T47D (cell line): ENCODE measurements at places on chromosomes 6 and 20.

DNA sequence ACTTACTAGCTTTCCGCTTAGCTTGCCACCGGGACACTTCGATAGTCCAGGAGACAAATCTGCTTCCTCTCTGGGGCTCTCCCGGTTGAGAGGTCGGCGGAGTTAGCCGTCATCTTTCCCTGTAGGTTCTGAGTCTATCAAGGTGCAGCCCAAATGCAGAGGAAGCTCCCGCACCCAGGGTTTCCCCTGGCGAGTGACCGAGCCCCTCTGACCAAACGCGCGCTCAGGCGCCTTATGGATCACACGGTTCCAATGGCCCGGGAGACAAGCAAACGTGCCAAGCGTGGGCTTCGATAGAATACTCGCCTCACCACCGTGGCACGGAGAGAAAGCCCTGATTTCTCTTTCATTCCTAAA is 15.8 kb upstream of the FOXC1 start:
- no peak for DNase-seq

DNA sequence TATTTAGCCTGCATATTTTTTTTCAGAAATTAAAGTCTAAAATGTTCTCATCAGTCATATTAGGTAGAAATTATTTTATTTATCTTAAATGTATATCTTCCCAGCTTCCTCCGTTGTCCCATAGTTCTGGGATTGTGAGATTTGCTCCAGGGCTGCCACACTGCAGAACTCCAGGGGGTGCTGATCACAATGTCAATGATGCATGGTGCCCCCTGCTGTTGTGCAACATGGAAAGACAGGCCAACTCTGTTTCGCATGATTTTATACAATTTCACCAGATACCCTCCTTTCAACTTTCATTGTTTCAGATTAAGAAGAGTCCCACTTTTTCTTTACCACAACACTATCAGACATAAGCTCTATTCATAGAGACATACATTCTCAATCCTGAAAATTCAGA is 35.9 kb downstream of the ID4 start:
- DNase-seq = no peak

DNA sequence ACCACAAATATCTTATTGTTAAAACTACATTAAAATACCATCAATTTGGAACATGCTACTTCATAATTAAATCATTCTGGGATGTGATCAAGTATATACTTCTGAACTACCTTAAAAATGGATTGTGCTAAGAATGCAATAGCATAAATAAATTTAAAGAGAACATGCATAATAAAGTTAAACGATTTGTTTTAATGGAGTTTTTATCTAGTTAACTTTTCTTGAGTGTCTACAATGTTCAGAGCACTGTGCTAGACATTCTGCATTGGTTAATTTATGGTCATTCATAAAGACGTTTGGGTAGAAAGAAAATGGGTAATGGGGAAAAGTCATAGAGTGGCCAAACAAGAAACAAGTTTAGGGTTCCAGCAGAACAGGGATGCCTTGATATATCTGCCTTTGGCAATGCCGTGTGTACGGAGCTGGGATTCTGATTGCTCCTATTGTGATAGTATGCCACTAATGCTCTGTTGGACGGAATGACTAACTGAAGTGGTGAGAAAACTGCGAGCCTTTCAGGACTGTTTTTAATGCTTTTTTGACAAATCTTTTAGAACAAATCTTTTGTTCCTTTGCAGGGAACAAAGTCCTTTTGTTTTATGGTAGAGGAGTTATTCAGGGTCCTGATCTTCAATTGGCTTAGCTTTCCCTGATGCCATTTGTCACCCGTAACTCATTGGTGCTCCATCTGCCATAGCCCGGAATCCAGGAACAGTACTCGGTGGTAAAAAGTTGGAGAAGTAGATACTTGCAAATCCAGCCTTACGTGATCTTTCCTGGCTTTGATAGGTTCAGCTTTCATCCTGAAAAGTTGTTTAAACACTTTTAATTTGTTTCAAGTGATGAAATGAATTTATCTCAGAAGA is 162.6 kb downstream of the BCKDHB start:
- DNase-seq = no peak

GRCh38 chr20:17628101-17628841 is 53.8 kb downstream of the RRBP1 start:
- DNase-seq = no peak

GRCh38 chr6:33316603-33317418 is 733 bp downstream of the ZBTB22 start:
- DNase-seq = no peak

- DNase-seq = no peak
Observed at GRCh38 chr6:106056746-106057390, 29.3 kb upstream of the PRDM1 start.

- DNase-seq = no peak
Observed at GRCh38 chr6:162153120-162153519, 574.4 kb downstream of the PRKN start.

DNA sequence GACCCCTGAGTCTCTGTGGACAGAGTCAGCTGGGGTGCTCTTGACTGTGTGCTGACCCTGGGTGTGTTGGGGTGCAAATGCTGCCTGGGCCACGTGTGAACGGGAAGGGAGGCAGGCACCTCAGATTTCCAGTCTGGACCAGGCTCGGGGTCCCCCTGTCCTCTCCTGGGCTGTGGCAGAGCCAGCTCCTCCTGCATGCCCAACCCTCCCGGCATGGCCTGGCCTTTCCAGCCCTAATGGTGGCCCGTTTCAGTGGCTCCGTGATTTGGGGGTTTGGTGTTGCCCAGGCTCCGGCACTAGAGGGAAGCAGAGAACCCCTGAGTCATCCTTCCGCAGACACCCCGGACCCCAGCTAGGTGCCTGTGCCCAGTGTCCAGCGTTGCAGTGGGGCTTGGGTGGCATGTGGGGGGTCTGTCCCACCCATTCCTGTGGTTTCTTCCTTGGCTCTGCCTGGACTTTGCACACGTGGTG is 9.1 kb downstream of the RBM38 start:
- no peak for DNase-seq

GRCh38 chr6:134422426-134423231 is 104.7 kb upstream of the SGK1 start:
- no peak for DNase-seq

DNA sequence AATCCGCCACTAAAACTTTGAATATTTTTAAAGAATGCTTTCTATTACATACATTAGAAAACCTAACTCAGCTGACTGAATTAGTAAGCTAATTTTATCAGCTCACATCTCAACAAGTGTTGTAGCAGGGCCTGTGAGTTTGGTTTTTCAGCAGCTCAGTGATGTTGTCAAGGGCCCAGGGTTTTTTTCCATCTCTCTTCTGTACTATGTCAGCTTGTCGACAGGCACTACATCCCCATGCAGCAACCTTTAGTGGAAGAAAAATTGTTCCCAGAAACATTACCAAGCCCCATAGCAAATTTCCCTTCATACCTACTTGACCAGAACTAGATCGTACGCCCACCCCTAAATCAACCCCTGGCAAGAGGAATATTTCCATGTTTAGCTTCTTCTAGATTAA is 170.3 kb upstream of the TNFAIP3 start:
- no peak for DNase-seq
